ENCODE measurements at places on chromosomes 12 and 14. TPM values are rescaled to one million over a fixed set of nuclear protein-coding genes. Genes with fewer than 3 reads are reported as not detected.

DNA sequence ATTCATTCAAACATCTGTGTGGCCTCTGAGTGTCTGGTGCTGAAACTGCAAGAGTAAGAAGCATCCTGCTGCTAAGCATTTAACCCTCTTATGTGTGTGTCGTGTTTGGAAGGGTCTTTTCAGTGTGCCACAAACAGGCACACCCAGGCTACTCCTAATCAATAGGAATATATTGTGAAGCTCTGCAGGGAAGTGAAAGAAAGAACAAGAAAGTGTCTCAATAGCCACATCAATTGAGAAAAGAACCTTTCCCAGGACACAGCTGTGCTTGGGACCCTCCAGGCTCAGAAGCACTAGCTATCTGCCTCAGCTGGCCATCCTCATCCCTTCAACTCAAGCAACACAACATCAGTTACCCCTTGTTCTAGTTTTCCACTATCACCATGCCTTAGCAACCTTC lies 13.4 kb upstream of the KRAS start:
- H3K27ac ChIP-seq = no peak overlapping the region
- no peaks in the 10 kb centered on the region for H3K27me3 ChIP-seq
- no peaks in the 10 kb centered on the region for H3K36me3 ChIP-seq
- no peak overlapping the region for H3K4me3 ChIP-seq
- no peak for DNase-seq

- no peak overlapping the region for H3K4me3 ChIP-seq
- H3K27me3 ChIP-seq = peaks cover 4% of the 10 kb centered on the region
- H3K4me1 ChIP-seq = peaks cover 17% of the 10 kb centered on the region
- DNase-seq = no peak
- no peaks in the 10 kb centered on the region for H3K36me3 ChIP-seq
Observed at GRCh38 chr14:77660754-77661153, 44.3 kb upstream of the SPTLC2 start.

GRCh38 chr14:76919431-76920330 lies 93.5 kb downstream of the LRRC74A start:
- H3K36me3 ChIP-seq = no peaks in the 10 kb centered on the region
- H3K4me1 ChIP-seq = peaks cover 21% of the 10 kb centered on the region
- H3K27ac ChIP-seq = no peak overlapping the region
- no peak overlapping the region for H3K4me3 ChIP-seq
- peaks cover 2% of the 10 kb centered on the region for H3K27me3 ChIP-seq
- no peak for DNase-seq

DNA sequence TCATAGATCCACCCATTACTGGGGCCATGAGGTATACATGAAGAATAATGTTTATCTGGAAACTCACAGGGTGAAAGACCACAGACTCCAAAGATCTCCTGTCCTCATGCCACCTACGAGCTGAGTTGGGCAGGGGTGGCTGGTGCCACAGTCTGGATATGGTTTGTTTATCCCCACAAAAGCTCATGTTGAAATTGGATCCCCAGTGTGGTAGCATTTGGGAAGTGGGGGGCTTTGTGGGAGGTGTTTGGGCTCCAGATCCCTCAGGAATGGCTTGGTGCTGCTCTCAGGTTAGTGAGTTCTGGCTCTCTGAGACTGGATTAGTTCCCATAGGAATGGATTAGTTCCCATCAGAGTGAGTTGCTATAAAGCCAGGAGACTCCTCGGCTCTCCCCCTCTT lies 192.3 kb upstream of the FSCB start:
- no peak for DNase-seq
- H3K27me3 ChIP-seq = peaks cover 2% of the 10 kb centered on the region
- H3K36me3 ChIP-seq = no peaks in the 10 kb centered on the region
- H3K27ac ChIP-seq = no peak overlapping the region

DNA sequence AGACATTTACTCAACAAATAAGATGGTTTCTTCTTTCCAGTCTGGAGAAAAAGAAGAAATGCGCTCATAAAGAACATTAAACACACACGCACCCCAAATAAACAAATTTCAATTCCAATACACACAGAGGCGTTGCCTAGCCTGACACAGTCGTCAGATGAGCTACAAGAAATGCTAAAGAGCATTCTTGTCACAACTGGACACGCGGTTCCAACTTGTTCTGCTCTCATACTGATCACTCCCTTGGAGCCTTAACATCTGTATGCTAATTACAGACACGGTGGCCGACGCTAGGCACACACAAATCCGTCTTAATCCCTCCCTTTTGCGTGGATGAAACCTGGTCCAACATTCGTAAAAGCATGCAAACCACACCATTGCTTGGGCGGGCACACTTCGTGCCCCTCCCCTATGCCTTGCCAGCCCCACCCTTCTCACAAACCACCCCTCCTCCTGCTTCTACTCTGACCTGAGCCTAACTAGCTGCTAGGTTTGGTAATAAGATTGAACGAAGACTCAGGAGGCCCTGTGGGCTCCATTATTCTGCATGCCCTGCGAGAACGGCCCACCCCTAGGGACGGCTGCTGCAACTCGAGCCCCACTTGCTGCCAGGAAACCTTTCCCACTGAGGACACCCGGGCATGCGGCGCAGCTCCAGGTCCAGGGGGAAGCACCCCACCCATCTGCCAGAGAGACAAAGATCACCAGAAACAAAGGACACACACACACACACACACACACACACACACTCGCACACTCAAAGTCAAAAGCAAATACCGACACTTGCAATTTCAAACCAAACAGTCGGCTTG lies 1.2 kb downstream of the KCNK10 start:
- no peak for DNase-seq
- peaks cover 15% of the 10 kb centered on the region for H3K27me3 ChIP-seq
- no peak overlapping the region for H3K4me3 ChIP-seq
- peaks cover 8% of the 10 kb centered on the region for H3K36me3 ChIP-seq

Gene NPAS3
- 1.6 TPM for total RNA-seq

Gene BEST3
- total RNA-seq = not detected

Data from endothelial cell (in vitro differentiated cells).